Omental fat pad (tissue), 4 donors: ENCODE measurements at places on chromosomes 12 and 14. TPM values are rescaled to one million over a fixed set of nuclear protein-coding genes. Genes with fewer than 3 reads are reported as not detected.

- DNase-seq: no peak
Observed at GRCh38 chr12:112823582-112824149, 32.1 kb downstream of the RPH3A start.

- no peak for DNase-seq
Observed at GRCh38 chr12:29962276-29963035, 178.7 kb upstream of the TMTC1 start.

GRCh38 chr14:64640839-64641238 lies 63.4 kb upstream of the PLEKHG3 start:
- DNase-seq: no peak

Gene SFSWAP
- total RNA-seq: 29.9 TPM

GRCh38 chr12:116295327-116296263 lies 18.1 kb upstream of the MED13L start:
- no peak for DNase-seq

Gene KRT6C
- not detected for total RNA-seq

DNA sequence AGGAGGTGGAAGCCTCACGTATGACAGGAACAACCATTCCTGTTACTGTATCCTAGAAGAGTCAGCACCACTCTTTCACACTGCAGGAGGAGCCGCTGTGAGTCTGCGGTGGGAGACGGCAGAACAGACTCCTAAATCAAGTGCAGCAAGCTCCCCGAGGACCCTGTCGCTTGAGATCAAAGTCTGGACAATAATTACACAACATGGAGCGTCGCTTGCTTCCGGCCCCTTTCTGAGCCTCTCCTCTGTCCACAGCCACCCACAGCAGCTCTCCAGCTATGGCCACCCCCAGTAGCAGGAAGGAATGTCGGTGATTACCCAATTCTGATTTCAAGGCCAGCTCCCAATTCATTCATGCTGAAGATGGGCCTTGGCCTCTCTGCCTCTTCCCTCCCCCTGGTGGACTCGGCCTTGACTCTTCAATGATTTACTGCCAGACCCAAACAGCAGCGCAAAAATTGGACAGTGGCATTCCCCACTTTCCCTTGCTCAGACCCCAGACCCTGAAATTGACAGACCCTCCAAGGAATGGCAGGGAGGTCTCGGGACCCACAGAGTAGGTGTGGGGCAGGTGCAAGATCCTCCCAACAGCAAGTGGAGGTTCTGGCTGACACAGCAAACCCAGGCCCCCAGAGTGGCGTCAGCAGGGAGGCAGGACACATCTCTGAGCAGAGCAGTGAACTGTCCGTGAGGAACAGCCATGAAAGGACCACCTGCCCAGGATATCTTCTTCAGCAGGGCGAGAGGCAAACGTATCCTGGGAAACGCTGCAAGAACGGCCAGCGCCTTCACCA lies 272.7 kb upstream of the DIO3 start:
- DNase-seq: no peak
